CD4-positive, CD25-positive, alpha-beta regulatory T cell (primary cell): ENCODE measurements at places on chromosomes 2 and 18.

GRCh38 chr2:227577555-227577954 lies 21.1 kb upstream of the SCYGR2 start:
- DNase-seq: no peak

DNA sequence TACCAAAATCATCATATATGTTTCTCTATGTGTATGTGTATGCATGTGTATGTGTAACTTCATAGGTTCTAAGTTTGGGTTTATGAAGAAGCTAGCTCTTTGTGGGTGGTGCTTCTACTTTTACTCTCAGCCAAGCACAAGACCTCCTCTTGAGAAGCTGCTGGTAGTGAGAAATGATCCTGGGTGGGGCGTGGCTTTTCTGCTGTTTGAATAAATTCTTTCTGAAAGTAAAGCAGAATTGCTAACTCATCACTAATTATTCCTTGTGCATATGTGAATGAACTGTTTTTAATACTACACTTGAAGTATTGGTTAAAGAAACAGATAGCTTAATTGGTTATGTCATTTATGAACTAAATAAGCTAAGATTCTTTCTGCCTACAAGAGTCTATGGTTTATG lies 7.6 kb upstream of the GAREM1 start:
- no peak for DNase-seq

DNA sequence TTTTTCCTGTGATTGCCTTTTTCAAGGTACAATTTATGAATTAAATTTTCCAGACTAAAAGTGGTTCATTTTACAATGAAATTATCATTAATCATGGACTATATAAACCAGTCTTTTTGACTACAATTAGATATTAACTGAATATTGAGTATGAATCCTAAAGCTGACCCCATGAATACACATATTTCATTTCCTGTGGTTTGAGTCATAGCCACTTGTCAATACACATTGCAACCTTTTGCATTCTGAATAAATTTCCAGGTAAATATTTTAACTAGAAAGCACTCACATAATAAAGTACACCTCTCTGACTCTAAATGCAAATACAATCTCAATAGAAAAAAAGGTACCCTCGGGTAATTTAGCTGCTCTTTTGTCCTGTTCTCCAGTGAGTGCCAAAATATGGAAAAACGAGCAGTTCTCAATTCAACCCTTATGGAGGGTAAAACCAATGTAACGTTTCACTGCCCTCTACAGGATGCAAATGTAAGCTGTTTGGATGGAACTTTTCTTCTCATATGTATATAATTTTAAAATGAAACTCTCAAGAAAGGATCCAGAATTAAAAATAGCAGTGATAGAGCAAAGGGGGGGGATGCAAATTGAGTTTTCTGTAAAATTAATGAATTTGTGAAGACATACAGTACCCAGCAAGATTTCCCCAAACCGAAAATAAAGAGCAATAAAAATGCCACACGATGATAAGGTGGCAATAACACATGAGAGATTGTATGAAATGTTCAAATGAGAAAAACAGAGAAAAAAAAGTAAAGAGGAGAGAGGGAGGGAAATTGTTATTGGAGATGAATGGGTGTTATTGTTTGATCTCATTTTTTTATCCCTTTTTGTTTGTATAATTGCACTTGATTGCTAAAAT lies 1795.7 kb upstream of the PIK3C3 start:
- DNase-seq: no peak

DNA sequence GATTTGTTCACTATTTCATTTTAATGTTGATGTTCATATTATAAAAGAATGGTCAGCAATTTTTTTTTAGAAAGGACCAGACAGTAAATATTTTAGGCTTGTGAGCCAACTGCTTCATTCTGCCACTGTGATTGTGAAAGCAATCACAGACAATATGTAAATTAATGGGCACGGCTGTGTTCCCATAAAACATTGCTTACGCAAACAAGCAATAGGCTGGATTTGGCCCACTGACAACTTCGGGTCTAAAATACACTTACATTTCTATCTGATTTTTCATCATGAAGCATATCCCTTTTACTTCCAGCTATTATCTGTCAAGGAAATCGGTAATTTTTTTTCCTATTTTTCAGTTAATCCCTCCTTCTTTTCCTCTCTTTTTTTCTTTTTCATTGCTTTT lies 182.2 kb upstream of the CDH2 start:
- DNase-seq: no peak
